ENCODE measurements at places on chromosomes 6 and 20. TPM values are rescaled to one million over a fixed set of nuclear protein-coding genes. Genes with fewer than 3 reads are reported as not detected.

PKHD1 gene
- not detected for total RNA-seq

BANF2 gene
- total RNA-seq, result not detected

GJA10 gene
- total RNA-seq, result not detected

BCKDHB gene
- total RNA-seq, result 10.7 TPM

FAM83B gene
- 0.03 TPM for total RNA-seq

PARD6B gene
- 0.20 TPM for total RNA-seq

IL20RA gene
- total RNA-seq, result 0.20 TPM

SLC17A1 gene
- total RNA-seq, result not detected

NHLRC1 gene
- 2.6 TPM for total RNA-seq

SYCP2L gene
- not detected for total RNA-seq

AIF1 gene
- total RNA-seq, result not detected

MEI4 gene
- total RNA-seq, result not detected

DLK2 gene
- 0.20 TPM for total RNA-seq

RBM24 gene
- total RNA-seq, result 2.9 TPM

FBXO30 gene
- total RNA-seq, result 14.9 TPM

All from smooth muscle cell of the pulmonary artery (primary cell).